ENCODE measurements at places on chromosomes 3 and 15.

GRCh38 chr15:36818260-36818659, 238.8 kb downstream of the CDIN1 start:
- DNase-seq: no peak

- DNase-seq: no peak
Observed at GRCh38 chr3:125608419-125608818, 13.1 kb upstream of the OSBPL11 start.

GRCh38 chr3:13093687-13094086, 20.5 kb upstream of the IQSEC1 start:
- no peak for DNase-seq

DNA sequence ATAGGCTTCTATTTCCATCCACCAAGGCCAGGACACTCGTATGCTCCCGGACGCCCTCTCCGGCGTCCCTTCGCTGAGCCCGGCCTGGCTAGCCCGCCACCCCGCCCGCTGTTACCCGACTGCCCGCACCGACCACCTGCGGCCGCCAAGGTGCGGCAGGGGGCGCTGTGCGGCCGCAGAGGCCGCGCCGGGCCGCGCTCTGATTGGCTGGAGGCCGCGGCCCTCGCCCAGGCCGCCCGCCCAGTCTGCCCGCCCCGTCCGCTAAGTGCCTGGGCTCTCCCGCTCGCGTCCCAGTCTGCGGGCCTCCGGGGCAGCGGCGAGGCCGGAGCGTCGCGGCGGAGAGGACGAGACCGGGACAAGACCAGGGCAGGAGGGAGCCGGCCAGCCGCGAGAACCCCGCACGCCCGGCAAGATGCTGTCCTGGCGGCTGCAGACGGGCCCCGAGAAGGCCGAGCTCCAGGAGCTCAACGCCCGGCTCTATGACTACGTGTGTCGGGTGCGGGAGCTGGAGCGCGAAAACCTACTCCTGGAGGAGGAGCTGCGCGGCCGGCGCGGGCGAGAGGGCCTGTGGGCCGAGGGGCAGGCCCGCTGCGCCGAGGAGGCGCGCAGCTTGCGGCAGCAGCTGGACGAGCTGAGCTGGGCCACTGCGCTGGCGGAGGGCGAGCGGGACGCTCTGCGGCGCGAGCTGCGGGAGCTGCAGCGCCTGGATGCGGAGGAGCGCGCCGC, at the start of gene SYNM:
Gene SYNM, plus strand, starts transcription at position 293 of the 726 bp plus-strand sequence. Its CDS starts 120 bp downstream, at position 413.
- no peak for DNase-seq

DNA sequence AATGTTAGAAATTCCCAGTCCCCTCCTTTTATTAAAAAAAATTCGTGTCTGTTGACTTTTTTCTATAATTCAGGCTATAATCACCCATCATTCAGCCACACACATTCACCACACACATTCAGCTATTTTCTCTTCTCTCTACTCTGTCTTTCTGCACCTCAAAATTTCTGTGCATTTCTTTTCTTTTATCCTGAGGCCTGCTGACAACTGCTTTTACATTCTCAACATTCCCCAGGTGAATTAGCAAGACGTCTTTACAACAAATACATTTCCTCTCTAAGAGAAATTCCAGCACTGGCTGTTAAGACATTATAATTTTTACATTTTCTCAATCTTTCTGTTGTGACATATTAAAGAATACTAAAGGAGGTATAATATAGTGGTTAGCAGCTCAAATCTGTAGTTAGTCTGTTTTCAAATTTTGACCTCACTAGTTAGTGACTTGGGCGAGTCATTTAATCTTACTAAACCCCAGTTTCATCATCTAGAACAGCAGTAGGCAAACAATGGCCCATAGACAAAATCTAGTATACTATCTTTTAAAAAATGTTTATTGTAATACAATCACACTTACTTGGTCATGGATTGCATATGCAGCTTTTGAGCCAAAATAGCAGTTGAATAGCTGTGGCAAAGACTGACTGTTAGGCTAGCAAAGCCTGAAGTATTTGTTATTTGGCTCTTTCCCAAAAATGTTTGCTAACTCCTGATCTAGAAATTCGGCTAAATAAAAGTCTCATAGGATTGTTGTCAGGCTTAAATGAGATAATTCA, 350.7 kb downstream of the NSUN3 start:
- DNase-seq: no peak

GRCh38 chr15:42020713-42021273, at the start of gene PLA2G4E:
PLA2G4E (minus strand) TSS chr15:42021042; CDS start chr15:42021030, 12 bp downstream.
- DNase-seq: no peak

DNA sequence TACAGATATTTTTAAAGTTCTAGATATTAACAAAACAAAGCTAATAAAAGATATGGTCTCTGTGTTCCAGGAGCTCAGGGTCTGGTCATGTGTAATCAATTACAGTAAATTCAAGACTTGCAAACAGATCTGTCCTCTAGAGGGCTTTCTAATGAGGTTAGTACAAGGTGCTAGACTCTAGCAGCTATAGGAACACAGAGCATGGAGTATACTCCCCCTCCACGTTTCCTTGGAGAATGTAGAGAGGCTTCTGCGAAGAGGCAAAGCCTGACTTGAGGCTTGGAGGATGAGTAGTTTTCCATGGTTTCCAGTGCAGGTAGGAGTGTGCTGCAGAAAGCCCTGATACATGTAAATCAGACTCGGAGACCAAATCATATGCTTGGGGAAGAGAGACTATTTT, 32.7 kb upstream of the DLG1 start:
- no peak for DNase-seq

- DNase-seq: no peak
Observed at GRCh38 chr3:14351617-14352001, 50.8 kb upstream of the SLC6A6 start.

GRCh38 chr15:67812241-67812644, 13.1 kb upstream of the SKOR1 start:
- DNase-seq: no peak

GRCh38 chr3:16307832-16308531, 43.0 kb downstream of the OXNAD1 start:
- DNase-seq: no peak

- no peak for DNase-seq
Observed at GRCh38 chr15:86231864-86232721, 152.4 kb downstream of the AGBL1 start.

DNA sequence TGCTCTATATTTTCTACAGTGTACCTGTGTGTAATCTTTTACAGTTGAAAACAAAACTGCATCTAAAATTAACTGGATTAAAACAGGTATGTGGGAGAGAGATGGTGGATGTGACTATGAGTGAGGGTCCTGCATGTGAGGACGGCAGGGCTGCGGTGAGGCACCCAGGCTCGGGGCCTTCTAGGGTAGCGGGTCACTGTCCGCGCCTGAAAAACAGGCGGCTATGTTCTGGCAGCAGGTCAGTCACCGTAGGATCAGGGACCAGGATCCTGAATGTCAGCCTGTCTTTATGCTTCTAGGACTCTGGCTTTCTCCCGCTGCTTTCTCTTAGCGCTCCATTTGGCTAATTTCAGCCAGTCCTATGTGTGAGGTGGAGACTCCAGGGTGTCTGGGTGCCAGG, 12.6 kb downstream of the TMEM40 start:
- no peak for DNase-seq

DNA sequence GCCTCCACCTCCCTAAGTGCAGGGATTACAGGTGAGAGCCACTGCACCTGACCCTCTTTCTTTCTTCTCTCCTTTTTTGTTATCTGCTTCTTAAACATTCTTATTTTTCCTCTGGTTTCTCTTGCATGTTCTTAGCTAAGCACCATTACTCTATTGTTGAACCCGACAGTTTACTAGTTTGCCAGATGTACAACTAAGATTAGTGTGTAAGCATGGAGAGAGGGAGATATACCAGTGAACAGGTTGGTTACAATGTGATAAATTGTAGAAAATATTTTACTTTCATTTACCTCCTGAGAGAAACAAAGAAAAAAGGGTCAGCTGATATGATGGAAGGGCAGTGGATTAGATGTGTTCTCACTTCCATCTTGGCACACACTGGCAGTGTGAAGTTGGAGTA, 4.9 kb downstream of the HAUS2 start:
- no peak for DNase-seq

DNA sequence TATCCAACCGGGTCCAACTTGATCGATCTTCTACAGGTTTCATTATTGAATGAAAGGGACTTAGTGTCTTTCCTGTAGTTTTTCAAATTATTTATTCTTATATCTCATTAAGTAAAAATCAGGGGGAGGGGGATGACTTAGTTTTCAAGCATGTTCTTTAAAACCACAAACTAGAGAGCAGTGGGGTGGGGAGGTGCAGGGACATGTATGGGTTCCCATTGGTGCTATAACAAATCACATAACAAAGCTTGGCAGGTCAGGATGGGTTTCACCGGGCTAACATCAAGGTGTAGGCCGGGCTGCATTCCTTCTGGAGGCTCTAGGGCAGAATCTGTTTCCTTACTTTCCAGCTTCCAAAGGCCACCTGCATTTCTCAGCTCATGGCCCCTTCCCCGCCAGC, 32.7 kb downstream of the CCNL1 start:
- DNase-seq: no peak

- DNase-seq: no peak
Observed at GRCh38 chr15:70153921-70154717, 56.4 kb upstream of the TLE3 start.

DNA sequence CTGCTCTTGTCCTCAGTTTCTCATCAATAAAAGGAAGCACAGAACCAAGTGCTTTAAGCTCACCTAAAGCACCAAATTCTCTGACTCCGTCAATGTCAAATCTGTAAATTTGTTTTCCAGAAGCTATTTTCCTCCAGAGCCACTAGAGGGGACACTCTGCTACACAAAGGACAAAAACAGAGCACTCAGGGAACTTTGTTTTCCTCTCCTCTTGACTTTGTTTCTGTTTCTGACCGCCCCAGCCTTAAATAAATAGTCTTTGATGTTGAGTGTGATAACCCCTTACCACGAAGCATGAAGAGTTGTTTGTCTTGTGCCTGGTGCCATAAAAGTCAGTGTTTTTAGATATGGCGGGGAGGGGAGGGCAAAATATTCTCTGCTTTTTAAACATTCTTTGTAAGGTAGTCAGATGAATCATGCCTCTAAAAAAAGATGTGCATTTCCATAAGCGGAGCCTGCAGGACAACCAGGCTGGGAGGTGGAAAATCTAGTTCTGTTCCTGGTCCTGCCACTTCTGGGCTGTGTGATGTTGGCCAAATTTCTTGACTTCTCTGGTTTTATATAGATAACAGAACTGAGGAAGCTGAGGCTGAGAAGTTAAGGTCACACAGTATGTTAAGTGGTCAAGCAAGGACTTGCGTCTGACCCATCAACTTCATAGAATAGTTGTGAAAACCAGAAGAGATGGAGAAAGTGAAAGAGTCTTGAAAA, 7.3 kb upstream of the ZBTB38 start:
- no peak for DNase-seq

DNA sequence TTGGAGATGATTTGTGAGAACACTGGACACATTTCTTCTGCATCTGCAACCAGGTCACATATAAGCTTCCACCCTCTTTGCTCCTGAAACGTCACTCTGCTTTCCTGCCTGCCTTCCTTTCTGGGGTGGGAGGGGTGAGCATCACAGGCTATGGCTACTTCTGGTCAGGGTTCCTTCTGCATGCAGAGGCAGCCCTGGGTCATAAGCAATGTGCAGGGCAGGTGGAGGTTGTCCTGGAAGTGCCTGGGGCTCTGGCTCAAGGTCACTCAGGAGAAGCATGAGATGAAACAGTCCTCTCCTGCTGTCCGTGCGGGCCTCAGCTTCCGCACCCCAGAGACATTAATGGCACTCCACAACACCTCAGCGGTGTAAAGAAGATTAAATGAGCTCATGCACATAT, 15.1 kb downstream of the SLC6A20 start:
- DNase-seq: no peak

- no peak for DNase-seq
Observed at GRCh38 chr3:129409541-129409940, 18.9 kb downstream of the EFCAB12 start.

GRCh38 chr15:25955628-25956027, 92.5 kb upstream of the ATP10A start:
- no peak for DNase-seq

DNA sequence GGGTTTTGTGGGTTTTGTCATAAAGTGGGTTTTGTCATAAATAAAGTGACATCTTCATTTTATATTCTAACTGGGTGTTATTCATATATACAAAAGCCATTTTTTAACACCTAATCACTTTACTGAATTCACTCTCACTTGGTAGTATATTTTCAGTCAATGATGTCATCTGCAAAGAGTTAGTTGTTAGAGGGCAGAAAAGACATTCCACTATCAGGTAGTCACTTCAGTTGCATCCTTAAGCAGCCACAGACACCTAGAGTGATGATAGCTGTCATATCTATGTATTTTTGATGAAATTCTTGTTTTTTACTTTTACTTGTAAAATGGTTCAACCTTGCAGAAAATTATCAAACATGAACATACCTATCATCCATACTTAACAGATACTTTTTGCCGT, 89.0 kb downstream of the DHX36 start:
- no peak for DNase-seq

GRCh38 chr3:71543371-71544016, 40.0 kb downstream of the FOXP1 start:
- no peak for DNase-seq
